ENCODE measurements at places on chromosomes 12 and 14.
A peak's percentile ranks its signal among the peaks of the same experiment; 100 is the strongest.

- no peak for DNase-seq
These were observed 218.4 kb upstream of the FAR2 start for GRCh38 chr12:28930704-28931103.

DNA sequence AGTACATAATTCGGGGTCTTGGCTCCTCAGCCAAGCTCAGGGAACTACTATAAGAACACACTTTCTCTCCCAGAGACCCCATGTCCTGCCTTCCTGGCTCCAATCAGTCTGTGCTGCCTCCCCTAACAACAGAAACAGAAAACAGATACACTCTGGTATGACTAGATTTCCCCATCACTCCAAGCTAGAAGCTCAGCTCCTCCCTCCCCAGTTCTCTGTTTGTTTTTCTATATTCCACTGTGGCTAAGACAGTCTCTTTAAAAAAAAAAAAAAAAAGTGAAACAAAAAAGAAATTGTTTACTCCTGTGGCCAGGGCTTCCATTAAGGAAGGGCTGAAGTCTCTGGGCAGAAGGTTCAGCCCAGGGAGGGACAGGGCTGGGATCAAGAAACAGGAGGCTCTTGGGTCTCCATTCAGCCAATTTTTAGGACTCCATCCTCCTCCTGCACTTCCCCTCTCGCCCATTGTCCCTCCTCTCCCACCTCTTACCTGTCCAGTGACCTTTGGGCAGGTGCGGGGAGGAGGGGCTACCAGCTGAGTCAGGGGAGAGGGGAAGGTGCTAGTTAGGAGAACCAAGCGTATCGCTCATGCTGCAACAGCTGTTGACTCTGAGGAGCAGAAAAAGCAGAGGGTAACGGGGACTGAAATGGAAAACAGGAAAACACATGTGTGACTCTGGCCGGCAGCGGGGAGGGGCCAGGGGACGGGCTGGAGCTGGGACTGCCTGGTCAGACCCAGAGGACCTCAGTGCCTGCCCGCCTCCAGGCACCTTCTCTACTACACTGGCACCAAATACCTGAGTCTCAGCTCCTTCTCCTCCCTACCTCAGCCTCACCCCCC, 4.1 kb upstream of the SLC7A7 start:
- DNase-seq: no peak

GRCh38 chr12:61999311-61999710, 260.9 kb upstream of the USP15 start:
- no peak for DNase-seq

GRCh38 chr12:107318806-107319532, 225.6 kb upstream of the CRY1 start:
- peak; percentile 20 for DNase-seq

DNA sequence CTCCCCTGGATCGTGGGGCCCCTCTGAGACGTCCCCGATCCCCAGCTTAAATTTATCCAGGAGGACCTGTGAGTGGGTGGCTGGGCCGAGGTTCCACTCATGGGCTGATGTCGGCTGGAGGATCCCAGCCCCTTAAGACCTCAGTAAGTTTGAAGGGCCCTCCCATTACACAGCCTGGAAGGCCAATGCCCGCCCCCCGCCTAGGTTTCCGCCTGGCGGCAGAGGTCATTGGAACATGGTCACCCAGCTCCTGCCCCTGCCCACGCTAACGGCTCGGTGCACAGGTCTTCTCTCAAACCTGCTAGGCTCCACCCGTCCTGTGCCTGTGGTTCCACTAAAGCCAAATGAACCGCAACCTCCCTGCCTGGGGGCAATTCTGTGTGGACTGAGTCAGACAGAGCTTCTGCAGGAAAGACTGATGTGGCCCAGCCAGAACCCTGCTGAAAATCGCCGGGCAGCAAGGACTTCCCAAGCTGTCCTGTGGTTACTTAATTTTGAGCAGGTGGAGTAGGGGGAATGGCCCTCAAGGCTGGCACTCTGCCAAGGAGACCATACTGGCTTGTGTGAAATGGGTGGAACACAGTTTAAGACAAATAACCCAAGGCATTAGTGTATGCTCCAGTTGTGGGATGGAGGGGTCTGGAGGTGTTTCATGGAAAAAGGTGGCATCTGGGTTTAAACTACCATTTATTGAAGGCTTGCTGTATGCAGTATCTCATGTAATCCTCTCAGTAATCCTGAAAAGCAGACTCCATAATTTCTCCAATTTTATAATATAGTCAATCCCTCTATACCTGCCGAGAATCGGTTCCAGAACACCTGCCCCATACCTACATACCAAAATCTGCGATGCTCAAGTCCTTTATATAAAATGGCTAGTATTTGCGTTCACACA, 903 bp upstream of the NT5DC3 start:
- DNase-seq: peak; percentile 22

DNA sequence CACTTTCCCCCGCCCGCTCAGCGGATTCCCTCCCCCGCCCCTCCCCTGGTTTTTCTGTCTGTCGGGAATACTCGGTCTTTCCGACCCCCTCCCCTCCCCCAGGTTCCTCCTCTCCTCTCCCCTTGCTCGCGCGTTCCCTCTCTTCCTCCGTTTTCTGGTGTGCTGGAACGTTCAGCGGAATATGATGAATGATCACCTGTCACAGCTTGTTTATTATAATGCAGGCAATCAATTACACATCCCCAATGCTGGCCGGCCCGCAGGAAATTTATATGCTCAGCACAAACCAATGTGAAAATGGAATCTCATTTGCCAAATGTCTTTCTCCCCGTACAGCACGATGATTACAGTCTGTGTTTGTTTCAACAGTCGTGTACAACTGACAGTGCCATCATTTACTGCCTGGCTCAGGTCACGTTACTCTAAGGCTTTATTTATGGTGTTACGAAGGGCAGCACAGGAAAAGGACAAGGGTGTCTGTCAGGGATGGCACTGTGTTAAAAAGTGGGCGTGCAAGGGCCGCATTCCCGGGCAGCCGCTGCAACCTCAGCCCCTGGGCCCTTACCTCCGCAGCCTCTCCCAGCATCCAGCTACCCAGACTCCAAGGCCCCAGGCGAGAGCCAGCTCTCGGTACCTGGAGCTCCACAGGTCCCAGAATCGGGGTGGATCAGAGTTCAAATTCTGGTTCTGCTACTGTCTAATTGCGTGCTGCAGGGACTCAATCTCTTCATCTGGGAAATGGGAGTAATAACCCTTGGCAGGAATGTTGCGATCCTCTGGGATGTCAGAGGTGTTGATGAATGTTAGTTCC, 24.7 kb upstream of the MAP1LC3B2 start:
- no peak for DNase-seq

GRCh38 chr12:82817368-82817767, 130.7 kb downstream of the TMTC2 start:
- no peak for DNase-seq

GRCh38 chr14:59803052-59803540, 67.5 kb downstream of the RTN1 start:
- no peak for DNase-seq

DNA sequence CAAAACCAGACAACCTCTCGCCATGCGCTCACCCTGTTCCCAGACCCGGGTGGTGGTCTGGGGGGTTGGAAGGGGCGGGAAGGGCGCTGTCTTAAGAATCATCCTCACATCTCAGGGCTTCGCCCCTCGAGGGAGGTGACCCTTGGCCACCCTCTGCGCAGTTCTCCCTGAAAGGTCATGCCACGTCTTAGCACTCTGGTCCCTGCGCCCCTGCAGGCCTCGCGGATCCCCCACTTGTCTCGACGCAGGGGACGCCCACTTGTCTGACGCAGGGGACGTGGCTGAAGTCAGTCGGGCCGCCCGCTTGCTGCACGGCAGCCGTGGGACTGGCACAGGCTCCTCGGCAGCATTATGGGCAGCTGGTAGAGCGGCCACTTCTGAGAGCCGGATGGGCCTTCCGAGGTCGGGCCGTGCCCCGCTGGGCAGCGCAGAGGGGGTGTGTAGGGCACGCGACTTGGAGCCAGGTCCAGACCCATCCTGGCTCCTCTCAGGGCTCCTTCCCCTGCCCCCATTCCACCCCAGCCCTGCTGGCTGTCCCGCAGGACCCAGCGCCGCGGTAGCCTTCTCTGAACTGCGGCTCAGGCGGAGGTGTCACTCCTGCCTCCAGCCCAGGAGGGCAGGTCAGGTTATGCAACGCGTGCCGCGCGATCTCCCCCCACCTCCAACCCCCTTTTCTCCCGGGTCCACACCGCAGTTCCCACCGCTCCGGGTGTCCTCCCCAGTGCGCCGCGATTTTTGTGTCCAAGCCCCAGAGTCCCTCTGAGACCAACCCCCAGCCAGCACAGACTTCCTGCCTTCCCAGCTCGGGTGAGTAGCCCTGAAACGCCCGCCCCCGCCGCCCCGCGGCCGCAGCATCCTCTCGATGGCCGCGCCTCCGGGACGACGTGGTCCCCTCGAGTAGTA, 40.9 kb upstream of the CAPRIN2 start:
- peak; percentile 51 for DNase-seq

GRCh38 chr14:64465831-64466554, 694 bp downstream of the AKAP5 start:
- DNase-seq: no peak

GRCh38 chr12:46556819-46557524, 184.4 kb upstream of the SLC38A2 start:
- no peak for DNase-seq

DNA sequence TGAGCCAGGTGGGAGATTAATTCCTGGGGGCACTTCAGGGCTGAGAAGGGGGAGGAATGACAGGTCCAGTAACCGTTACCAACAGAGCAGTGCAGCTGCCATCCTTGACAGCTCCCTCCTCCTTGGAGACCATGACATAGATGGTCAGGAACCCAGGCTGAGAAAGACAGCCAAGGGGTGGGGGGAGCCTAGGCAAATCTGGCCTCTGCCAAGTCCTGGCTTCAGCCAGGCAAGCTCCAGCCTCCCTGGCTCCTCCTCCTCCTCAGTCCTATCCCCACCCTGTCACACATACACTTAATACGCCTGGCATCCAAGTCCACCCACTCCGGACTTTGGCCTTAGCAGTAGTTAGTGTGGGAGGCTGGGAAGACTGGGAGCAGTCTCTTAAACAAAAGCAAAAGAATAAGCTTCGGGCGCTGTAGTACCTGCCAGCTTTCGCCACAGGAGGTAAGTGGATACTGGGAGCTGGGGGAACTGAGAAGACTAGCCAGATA, at the start of gene RDH5:
Gene RDH5, plus strand, starts transcription at position 323 of the 494 bp plus-strand sequence. CDS start 792 bp downstream, outside the sequence.
- DNase-seq: no peak

- no peak for DNase-seq
These were observed 56.7 kb upstream of the NR2C1 start for GRCh38 chr12:95130096-95130495.

- DNase-seq: no peak
These were observed 52.9 kb downstream of the ATL1 start for GRCh38 chr14:50612806-50613205.

DNA sequence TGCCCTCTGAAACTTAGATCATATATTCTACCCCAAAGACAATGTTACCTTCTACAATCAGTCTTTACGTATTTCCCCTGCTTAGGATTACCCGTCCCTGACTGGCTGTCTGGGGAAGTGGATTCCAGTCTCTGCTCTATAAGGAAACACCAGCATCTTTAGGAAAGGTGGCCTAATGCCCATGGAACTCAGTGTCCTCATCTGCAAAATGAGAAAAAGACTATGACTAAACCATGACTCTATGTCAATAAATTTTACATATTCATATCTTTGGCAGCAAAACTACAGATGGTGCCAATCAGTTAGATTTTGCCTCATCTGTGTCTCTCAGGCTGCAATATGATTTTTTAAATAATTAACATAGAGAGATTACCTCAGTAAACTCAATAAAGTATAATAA, 133.8 kb downstream of the ITPR2 start:
- DNase-seq: no peak

DNA sequence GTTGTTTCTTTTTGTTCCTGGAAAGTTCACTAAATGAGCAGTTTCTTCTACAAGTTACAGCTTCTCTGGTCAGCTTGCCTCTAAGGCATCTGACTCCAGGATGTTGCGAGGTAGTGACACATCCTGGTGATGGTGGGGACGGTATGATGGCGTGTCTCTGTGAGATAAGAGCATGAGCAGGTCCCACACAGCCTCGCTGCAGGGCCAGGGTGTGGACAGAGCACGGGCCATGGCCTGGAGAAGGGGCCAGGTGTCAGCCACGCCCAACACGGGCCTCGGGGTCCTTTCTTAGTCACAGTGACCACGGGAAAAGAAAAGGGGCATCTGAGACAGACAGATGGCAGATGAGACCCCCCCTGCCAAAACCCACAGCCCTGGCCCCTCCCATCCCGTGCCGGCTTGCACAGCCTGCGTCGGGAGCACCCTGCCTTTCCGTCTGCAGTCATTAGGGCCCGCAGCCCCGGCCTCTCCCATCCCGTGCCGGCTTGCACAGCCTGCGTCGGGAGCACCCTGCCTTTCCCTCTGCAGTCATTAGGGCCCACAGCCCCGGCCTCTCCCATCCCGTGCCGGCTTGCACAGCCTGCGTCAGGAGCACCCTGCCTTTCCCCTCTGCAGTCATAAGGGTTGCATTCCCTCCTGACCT, 79.3 kb upstream of the DYNC1H1 start:
- DNase-seq: no peak

DNA sequence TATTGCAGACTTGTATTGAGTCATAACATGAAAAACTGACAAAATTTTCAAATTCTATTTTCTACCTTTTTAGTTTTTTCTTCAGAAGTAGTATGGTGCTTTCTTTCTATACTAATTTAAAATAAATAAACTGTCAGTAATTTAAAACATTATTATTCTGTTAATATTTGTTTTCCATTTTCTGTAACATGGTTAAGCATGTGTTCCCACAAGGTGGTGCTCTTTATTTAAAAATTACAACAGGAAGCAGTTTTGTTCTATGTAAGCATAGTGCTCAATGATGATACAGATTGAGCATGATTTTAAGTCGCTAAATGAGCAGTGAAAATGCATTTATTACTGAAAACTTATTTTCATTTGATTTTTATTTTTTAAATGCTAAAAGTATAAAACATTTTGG, 114.6 kb downstream of the PPFIA2 start:
- DNase-seq: no peak

DNA sequence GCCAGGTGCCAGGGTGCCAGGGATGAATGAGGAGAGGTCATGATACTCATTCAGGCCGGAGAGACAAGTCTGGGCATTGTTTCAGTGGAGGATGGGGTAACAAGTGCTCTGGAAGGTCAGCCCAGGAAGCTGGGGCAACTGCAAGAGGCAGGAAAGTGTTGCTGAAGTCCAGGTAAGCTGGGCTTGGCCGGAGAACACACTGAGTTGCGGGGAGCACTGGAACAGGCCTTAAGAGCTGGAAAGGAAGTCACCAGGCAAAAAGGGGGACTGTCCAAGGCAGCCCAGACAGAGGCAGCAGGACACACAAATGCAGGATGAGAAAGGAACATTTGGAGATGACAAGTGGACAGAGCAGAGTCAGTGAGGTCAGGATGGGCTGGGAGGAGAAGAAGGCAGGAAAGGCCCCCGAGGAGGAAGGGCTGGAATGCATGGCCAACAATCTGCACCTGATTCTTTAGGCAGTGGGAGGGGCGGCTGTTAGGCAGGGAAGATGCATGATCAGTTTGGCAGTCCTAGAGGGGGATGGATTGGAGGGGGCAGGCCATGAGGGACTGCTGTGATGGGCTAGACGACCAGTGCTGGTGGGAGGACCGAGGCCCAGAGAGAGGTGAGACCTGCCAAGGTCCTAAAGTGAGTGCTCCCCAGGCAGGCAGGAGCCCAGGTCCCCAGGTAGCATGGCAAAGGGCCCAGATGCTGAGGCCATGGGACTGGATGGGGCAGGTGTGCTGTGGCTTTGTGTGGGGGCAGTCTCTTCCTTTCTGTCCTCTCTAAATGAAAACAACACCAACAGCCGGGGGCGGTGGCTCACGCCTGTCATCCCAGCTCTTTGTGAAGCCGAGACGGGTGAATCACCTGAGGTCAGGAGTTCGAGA, 17.2 kb upstream of the HHIPL1 start:
- no peak for DNase-seq

- DNase-seq: no peak
These were observed 39.1 kb downstream of the CCDC60 start for GRCh38 chr12:119373666-119374065.

- no peak for DNase-seq
These were observed 12.2 kb downstream of the CLMN start for GRCh38 chr14:95307402-95308041.
